ENCODE measurements at places on chromosomes 7 and 10.

- peak; percentile 75 for DNase-seq
These were observed 33.5 kb downstream of the HYCC1 start for GRCh38 chr7:22980422-22980821.

GRCh38 chr7:99563650-99564049, 5.2 kb downstream of the ZNF655 start:
- DNase-seq, result peak; percentile 77

- DNase-seq, result peak; percentile 19
These were observed 53.8 kb downstream of the SGCE start for GRCh38 chr7:94602181-94602580.

- DNase-seq, result no peak
These were observed 48.3 kb upstream of the TMEM236 start for GRCh38 chr10:17703706-17704105.

DNA sequence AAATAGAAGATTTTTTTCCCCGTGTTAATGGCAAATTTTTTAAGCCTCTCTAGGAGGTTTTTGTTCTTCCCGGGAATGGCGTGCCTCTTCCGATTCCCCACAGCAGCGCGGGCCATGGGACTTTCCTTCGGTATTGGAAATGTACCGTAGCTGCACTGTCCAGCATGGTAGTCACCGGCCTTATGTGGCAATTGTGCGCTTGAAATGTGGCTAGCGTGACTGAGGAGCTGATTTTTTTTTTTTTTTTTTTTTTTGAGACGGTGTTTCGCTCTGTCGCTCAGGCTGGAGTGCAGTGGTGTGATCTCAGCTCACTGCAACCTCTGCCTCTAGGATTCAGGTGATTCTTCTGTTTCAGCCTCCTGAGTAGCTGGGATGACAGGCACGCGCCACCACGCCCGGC, 938 bp upstream of the TCTN3 start:
- DNase-seq, result no peak

DNA sequence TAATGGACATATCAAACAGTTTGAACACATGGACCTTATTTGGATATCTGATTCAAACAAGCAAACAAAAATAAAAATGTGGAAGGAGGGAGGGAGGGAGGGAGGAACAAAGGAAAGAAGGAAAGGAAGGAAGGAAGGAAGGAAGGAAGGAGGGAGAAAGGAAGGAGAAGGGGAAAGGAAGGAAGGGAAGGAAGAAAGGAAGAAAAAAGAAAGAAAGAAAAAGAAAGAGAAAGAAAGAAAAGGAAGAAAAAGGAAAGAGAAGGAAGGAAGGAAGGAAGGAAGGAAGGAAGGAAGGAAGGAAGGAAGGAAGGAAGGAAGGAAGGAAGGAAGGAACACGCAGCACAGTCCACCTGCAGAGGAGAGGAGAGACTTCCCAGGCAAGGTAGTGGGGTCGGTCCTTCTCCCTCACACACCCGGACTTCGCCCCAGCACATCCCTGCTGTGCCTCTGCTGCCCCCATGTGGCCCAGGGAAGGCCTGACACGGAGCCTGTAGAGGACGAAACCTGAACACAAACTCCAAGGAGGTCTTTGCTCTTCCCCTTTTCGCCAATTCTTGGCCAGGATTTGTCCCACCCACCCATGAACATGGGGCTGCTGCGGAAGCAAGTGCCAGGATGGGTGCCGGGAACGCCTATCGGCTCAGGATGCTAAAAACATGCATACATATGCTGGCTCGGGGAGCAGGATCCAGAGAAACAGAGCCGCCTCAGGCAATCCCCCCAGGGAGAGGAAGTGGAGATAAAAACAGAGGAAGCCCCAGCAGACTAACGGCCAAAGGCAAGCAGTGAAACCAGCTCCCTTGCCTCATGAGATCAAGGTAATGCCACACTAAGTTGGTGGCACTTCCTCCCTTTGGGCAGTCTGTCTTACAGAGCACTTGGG, 52.3 kb upstream of the DGKI start:
- peak; percentile 83 for DNase-seq

- DNase-seq, result no peak
These were observed 18.1 kb upstream of the SORBS1 start for GRCh38 chr10:95579292-95579691.

DNA sequence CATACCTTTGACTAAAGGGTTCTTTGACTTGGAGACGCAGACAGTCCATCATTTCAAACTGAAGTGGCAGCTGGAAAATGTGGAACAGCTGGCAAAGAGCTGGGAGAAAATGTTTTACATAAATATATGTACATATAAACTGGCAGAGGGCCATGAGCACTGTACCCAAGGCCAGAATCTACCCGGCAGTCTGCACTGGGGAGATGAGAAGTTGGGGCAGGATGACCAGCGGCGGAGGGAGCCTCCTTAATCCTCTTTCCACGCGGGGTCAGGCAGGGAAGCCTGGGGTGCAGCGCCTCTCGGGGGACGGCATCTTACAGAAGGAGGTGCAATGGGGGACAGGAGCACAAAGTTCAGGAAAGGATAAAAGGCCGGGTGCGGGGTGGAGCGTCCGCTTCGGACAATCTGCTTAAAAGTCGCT, 1.3 kb downstream of the GLI3 start:
- DNase-seq, result no peak

- no peak for DNase-seq
These were observed 40.4 kb downstream of the AUTS2 start for GRCh38 chr7:69638674-69639073.

- no peak for DNase-seq
These were observed 69.0 kb upstream of the LRRC17 start for GRCh38 chr7:102843850-102844249.

GRCh38 chr10:299969-300368, 164.7 kb downstream of the ZMYND11 start:
- no peak for DNase-seq

- DNase-seq, result no peak
These were observed 282.5 kb downstream of the BMPER start for GRCh38 chr7:34187798-34188307.

- peak; percentile 75 for DNase-seq
These were observed 170.2 kb downstream of the FAM107B start for GRCh38 chr10:14604181-14605142.

DNA sequence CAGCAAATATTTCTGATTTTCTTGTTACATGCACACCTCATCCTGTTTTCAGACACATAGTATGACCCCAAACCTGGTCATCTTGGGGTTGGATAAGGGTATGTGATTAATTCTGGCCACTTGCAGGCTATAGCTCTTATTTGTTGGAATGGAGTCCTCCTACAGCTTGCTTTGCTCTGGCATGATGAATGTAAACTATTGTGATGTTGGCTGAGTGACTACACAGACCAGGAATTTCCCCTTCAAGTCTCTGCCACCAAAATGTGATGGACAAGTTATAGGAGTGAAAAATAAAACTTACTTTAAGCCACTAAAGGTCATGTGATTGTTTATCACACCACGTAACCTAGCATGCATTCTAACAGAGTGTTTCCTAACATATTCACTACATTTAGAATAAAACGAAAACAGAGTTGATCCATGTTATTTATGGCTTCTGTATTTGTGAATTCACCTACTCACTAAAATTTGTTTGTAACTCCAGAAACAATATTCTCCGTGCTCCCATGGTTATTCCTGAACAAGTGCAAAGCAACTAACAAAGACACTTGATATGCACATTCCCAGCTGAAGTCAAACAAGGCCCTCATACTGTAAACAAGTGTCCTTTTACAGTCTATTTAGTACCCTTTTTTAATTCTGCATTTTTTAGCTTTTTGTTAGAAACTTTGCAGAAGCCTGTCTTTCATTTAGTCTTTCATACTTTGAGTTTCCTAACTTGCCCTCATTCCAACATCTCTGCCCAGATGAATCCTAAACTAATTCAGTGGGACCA, 599.2 kb upstream of the PCDH15 start:
- no peak for DNase-seq

- no peak for DNase-seq
These were observed 581 bp downstream of the CLCN1 start for GRCh38 chr7:143316492-143316891.

DNA sequence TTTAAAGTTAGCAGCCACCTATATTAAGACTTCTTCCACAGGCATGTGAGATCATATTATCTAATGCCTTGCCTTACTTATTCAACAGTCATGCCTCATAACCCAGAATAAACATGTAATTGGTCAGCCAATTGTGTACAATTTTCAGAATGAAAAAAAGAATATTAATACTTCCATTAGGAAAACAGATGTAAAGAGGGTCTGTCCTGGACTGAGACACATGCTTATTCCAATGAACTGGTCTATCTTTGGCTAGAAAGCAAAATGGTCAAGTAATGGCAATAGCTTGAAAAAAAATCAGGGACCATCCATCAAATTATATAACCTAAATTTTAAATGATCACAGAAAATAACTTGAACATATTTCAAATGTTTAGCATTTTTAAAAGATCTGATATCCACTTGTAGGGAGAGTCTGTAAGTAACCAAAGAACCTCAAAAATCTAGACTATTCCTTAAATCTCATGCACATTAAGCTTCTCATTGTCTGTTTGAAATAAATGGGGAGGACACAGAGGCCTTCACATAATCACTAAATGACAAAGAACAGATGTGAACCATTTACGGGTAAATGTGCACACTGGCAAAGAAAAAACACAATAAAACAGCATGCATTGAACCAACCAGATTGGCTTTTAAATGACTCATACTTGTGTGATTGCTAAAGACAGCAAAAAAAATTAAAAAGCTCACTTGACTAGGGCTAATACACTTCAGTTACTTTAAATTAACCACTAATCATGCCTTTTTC, 568.8 kb upstream of the PCDH15 start:
- peak; percentile 10 for DNase-seq

GRCh38 chr10:128008521-128009250, 101.8 kb downstream of the PTPRE start:
- no peak for DNase-seq

- no peak for DNase-seq
These were observed 133.2 kb upstream of the IGFBP3 start for GRCh38 chr7:46054272-46054671.

DNA sequence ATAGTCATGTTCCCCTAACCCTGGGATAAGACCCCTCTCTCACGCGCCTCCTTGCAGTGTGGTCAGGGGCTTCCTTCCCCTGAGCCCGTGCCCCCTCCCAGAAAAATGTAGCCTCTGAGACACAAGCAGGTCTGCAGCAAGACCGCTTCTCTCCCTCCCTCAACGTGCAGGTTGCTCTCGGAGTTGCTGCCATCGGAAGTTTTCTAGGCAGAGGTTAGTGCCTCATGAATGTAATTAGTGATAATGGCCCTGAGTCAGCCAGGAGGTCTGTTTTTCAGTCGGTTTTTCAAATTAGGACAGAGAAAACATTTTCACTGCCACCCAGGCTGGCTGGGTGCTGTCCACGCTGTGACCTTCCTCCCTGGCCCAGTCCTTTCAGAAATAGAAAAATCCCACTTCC, 43.2 kb upstream of the PRLHR start:
- no peak for DNase-seq

DNA sequence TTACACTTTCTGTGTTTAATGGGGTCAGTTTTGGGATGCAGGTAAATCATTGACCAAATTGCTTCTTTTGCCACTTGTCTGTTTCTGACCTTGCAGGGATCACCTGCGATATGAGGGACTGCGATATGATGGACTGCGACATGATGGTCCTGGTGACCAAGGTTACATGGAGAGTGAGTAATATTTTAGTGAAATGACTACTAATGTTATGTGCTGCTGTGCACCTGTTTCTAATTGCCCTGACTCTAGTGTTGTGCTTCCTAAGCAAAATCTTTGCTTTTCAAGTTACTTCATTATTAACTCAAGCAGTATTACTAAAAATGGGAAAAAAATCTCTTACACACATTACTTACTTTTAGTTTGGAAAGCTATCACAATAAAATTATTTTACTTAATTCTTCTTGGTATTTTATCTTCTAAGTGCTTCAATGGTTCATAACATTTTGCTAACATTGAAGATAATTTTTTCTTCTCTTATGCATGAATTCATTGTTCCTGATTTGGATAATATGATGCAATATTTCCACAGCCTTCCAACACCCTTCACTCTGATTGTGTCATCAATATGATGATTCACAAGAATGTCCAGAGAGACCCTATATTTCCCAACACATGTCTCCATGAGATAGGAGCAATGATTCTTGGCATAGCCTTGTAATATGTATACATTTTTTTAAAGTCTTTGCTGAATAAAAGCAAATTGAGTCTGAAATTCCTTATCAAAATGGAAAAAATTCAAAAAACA, 306.2 kb upstream of the AKR1E2 start:
- DNase-seq, result peak; percentile 90

- DNase-seq, result no peak
These were observed 3.4 kb downstream of the AOC1 start for GRCh38 chr7:150855476-150856302.

- DNase-seq, result no peak
These were observed 220.9 kb upstream of the HABP2 start for GRCh38 chr10:113331961-113332360.

- DNase-seq, result no peak
These were observed 121.0 kb upstream of the PPP2R2D start for GRCh38 chr10:131779661-131780394.

DNA sequence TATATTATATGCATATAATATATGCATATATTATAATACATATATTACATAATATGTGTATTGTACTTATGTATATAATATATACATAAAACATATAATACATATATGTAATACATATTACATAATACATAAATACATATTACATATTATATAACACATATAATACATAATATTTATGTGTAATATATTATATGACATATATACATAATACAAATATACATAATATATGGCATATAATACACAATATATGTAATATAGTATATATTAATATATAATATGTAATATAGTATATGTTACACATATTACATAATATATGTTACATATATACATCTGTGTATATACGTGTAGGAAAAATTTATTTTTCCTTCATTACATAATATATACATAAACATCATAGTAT, 63.4 kb downstream of the SGMS1 start:
- no peak for DNase-seq
